Activated CD8-positive, alpha-beta memory T cell treated with anti-CD3 and anti-CD28 coated beads for 1 hour (primary cell): ENCODE measurements at places on chromosomes 1 and 21.

DNA sequence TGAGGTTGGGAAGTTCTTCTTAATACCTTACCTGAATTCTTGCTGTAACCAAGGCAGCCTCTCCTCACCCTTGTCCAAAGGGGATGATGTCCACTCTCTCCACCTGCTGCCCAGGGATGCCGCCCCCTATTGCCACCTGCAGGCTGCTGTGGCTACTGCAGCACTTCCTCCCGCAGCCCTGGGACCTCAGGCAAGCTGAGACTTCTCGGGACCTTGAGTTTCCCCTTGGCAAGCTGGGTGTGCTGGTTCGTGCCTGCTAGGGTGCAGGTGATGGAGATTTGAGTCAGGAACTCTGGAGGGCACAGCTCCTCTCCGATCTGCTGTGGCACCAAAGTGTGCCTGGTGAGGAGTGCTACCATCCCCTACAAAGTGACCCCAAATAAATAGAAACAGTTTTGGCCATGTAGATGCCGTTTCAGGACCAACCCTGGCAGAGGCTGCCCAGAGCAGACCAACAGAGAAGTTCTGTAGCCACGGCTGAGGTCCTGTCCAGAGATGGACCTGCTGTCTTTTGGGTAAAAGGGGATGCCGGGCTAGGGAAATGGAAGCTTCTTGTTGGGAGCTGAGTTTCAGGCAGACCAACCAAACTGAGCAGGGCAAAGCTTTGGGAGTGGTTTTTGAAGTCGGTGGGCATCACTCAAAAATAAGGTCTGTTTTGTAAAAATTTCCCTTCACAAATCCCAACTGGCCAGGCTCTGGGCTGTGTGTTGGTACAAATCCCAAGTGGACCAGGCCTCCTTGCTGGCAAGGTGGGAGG lies 31.7 kb downstream of the RUNX3 start:
- DNase-seq, result no peak

DNA sequence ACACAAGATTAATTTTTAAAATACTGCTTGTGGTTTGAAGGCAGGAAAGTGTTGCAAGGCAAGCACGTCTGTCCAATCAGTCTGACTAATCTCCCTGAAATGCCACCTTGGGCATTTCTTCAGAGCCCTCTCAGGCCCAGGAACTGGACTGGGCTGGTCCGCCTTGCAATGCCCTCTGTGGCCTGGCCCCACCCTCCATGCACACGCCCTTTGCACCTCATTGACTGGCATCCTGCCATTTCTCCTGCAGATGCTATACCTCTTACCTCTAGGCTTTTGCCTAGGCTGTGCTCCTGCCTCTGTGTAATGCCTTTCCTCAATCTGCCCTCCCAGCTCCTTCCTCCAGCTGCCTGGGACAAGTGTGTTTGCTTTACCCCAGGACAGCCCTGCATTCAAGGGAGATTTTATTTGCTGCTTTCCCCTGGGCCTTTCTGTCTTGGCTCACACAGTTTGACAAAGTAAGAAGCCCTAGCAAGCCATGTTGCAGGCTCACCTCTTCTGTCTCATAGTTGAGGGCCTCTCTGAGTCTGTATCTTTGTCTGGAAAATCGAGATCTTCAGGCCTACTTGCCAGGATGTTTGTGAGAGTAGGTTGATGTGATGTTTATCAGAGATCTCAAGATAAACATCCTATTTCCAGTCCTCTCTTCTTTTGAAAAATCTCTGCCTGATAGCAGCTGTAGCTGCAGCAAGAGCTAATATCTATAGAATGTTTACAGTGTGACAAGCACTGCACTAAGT lies 149.2 kb upstream of the JUN start:
- DNase-seq, result no peak

DNA sequence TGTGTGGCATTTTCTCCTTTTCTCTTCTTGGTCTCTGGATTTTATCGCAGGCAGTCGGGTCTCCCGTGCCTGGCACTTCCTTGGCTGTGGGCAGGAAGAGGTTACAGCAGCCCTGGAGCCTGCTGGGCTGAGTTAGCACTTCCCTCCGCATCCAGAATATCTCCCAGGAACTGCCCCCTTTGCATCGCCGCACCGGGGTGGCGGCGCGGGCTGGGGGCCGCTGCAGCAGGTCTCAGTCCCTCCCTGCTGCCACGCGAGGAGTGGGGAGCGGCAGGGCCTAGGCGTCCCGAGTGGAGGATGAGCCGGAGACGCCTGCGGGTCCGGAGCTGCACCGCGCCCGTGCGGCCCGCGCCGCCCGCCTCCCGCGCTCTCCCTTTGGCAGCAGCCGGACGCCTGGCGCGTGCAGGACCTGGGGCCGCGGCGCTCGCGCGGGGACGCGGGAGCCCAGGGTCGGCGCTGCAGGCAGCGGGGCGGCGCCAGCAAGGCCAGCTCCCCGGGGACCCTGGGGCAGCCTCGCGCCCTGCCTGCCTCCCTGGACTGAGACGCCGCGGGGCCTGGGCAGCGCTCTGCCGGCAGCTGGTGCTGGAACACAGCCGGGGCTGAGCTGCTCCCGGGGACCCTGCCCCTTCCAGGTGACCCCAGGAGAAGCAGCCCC lies 192.8 kb downstream of the PRDM2 start:
- DNase-seq, result no peak

DNA sequence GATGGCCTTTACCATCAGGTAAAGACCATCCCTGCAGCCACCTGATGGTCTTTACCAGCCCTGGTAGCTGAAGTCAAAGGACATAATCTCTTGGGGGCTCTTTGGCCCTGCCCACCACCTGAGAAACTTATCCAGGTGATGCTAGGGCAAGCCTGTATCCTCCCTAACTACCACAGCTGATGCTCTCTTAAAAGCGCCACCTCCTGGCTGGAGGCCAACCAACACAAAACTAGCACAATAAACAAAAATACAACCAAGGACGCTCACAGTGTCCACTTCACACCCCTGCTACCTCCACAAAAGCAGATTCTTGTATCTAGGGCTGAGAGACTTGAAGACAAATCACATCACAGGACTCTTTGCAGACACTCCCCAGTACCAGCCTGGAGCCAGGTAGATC lies 357.1 kb upstream of the POU3F1 start:
- no peak for DNase-seq

- no peak for DNase-seq
Observed at GRCh38 chr1:214380986-214381695, 100.2 kb downstream of the SMYD2 start.

DNA sequence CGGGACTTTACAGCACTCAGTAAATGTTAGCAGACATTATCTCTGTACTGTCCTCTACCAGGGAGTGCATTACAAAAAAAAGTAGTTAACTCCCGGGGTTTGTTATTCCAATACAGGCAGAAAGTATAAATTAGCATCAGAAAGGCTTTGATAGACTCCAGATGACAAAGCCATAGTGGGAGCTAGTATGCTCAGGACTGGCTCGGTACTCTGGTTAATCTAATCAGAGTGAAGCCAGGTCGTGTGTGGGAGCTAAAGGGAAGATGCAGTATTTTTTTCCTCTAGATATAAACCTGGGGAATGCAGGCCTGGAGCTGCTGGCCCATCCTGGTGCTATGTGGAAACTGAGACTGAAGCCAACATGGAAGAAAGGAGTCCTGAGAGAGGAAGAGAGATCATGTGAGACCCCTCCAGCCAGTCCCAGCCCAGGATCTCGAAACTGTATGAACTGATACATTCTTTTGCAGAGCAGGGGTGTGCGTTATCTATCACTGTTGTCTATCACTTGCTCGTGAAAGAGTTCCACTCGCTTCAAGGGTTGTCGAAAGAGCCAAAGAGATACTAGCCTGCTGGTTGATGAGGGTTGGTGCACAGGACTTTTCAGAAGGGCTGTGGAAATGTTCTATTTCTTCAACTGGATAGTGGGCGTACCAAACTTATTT lies 125.8 kb downstream of the PLPP3 start:
- no peak for DNase-seq

- no peak for DNase-seq
Observed at GRCh38 chr1:175319912-175320230, 127.3 kb upstream of the KIAA0040 start.

GRCh38 chr1:71372496-71372895 lies 291.7 kb upstream of the ZRANB2 start:
- no peak for DNase-seq

DNA sequence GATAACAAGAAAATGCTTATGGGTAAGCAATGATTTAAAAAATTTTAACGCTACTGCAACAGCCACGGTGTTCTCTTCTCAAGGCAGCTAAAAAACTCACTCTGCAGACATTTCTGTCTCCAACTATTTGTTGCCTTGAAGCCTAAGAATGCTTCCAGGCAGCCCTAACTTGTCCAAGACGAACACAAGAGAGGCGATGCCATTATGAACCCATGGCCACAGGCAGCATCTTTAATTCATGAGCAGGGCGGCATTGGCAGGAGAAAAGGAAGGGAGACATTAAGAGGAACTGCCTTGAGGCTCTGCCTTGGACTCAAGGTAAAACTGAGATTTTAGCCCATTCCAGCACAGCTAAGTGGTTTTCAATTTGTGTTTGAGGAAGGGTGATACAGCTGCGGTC lies 67.5 kb downstream of the KCND3 start:
- DNase-seq, result no peak

- DNase-seq, result no peak
Observed at GRCh38 chr1:198657550-198658064, 18.8 kb downstream of the PTPRC start.

- no peak for DNase-seq
Observed at GRCh38 chr1:7298749-7299151, 472.3 kb upstream of the VAMP3 start.

GRCh38 chr1:233523047-233523446 lies 90.9 kb upstream of the KCNK1 start:
- no peak for DNase-seq

- no peak for DNase-seq
Observed at GRCh38 chr21:37907076-37907475, 9.2 kb downstream of the KCNJ6 start.

- DNase-seq, result peak; percentile 65
Observed at GRCh38 chr1:46446646-46447498, 42.8 kb upstream of the DMBX1 start.

- DNase-seq, result peak; percentile 80
Observed at GRCh38 chr1:3491291-3492246, 37.1 kb downstream of the ARHGEF16 start.
